ENCODE measurements at places on chromosomes 1 and 21.

GRCh38 chr21:46639489-46640386 lies 4.3 kb downstream of the PRMT2 start:
- peak; percentile 45 for DNase-seq

- DNase-seq, result no peak
Observed at GRCh38 chr1:205480349-205480985, 24.0 kb upstream of the CDK18 start.

DNA sequence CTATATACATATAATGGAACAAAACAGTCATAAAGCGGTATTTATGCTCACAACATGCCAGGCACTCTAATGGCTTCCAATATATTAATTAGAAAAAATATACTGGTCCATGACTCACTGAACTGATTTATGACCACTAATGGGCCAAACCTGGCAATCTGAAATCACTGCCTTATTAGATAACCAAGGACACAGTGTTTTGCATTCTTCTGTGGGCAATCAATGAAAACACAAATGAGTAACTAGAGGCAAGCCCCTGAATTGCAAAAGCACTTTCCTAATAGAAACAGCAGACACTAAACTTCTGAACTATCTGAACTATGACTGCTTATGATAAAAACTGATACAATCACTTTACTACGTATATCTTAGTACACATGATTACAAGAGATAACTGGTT lies 3.5 kb downstream of the GCLM start:
- no peak for DNase-seq

DNA sequence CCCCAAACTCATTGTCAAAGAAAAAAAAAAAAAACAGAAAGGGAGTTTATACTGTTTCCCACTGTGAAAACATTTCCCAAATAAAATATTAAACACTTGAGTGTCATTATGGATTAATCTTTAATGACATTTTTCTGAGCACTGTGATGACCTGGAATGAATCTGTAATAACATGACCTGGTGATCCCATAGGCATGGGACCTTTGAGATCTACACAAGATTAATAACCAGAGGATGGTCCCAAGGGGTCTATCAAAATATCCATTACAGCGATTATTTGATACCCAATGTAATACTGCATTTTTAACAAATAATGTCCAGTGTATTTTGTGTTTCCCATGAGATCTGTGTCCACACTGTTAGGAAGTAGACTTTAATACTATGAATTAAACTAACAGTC lies 32.4 kb upstream of the NCAM2 start:
- no peak for DNase-seq

DNA sequence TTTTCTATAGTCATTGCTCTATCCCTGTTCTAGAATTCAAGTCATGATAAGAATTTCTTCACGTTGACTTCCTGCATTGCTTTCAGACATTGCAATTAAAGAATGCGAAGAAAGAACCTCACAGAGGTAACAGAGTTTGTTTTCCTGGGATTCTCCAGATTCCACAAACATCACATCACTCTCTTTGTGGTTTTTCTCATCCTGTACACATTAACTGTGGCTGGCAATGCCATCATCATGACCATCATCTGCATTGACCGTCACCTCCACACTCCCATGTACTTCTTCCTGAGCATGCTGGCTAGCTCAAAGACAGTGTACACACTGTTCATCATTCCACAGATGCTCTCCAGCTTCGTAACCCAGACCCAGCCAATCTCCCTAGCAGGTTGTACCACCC lies 10.6 kb downstream of the APCS start:
- DNase-seq, result no peak

DNA sequence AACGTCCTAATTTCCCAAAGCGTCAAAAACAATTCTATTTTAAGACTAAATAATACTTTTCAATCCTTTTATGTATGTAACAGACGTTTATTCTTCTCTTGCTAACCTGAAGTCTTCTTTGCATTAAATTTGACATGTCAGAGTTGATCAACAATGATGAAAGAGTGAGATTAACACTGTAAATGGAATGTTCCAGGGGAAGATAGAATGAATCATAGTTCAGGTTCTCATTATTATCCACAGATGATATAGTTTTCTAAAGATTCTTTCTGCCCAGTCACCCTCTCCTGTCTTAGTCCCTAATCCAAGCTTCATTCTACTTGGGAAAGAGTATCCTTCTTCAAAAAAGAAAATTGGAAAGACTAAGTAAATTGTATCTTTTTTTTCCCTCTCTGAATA lies 38.9 kb downstream of the SDCCAG8 start:
- DNase-seq, result no peak

GRCh38 chr1:227038401-227038800 lies 98.3 kb downstream of the COQ8A start:
- no peak for DNase-seq

DNA sequence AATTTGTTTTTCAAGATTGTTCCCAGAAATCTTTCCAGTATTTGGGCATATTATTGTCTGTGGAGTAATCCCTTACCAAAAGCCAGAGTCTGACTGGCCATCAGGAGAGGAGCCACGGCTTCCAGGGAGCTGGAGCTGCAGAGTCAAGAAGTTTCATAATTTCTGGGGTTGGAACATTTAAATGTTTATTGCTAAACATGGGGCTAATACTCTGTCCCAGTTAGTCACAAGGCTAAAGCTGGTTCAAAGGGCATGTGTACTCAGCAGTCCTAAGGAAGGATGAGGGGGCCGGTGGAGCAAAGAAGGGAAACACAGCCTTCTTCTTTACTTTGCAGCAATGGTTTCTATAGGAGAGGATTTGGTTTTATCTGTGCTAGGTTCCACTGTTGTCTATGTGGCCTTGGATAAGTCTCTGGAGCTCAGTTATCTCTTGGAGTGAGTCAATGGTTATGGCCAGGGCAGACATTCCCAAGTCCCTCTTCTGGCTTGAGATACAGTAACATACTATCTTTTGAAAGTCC lies 9.5 kb downstream of the DENND2D start:
- DNase-seq, result peak; percentile 94

GRCh38 chr1:45551684-45552083 lies 1.1 kb downstream of the AKR1A1 start:
- no peak for DNase-seq

DNA sequence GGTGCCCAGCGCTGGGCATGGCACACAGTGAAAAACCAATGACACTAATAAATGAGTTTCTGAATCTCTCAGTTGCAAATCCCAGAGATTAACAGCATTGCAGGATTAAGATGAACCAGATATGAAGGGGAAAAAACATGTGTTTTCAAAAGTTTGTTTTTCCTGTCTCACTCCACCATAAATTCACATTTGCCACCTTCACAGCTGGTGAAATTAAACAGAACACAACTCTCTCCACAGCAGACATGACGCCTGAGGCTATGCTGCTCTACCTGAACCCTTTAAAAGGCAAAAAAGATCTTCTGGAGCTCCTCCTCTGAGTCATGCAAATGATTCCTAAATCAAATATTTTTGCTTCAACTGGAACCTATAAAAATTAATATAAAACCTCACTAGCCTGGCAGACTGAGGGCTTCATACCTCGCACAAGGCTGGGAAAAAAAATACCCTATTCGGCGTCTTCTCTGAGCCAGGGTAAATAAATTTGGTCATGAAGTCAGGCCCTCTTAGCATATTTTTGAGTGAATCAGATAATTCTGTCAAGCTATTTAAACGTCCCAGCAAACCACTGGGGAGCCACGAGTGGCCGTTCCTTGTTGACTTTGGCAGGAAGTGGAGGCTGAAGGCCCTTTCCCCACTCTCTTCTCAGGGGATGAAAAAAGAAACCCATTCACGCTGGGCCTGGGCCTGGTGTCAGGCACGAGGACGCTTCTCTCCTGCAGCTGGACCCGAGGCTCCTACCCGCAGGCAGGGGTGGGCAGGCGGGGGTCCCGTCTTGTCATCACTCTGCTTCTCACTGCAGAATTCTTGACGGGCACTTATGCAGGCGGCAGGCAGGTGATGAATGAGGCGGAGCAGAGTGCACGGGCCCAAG lies 53.0 kb downstream of the DMRTB1 start:
- DNase-seq, result no peak

DNA sequence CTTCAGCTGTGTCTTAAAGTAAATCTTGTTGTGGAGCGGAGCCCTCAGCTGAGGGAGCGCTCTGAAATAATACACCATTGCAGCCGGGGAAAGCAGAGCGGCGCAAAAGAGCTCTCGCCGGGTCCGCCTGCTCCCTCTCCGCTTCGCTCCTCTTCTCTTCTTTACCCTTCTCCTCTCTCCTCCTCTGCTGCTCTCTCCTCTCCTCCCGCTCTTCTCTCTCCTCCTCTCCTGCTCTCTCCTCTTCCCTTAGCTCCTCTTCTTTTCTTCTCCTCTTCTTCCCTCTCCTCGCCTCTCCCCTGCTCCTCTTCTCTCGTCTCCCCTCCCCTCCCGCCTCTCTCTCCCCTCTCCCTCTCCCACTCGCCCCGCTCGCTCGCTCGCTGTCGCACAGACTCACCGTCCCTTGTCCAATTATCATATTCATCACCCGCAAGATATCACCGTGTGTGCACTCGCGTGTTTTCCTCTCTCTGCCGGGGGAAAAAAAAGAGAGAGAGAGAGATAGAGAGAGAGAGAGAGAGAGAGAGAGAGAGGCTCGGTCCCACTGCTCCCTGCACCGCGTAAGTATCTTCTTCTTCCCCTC lies at the start of gene PROX1:
TSS of gene PROX1 (plus strand) at position 47 of the 580 bp plus-strand sequence. CDS start 8,563 bp downstream, outside the sequence.
- DNase-seq, result no peak

GRCh38 chr21:45886610-45887026 lies 95.0 kb upstream of the COL6A1 start:
- DNase-seq, result no peak

DNA sequence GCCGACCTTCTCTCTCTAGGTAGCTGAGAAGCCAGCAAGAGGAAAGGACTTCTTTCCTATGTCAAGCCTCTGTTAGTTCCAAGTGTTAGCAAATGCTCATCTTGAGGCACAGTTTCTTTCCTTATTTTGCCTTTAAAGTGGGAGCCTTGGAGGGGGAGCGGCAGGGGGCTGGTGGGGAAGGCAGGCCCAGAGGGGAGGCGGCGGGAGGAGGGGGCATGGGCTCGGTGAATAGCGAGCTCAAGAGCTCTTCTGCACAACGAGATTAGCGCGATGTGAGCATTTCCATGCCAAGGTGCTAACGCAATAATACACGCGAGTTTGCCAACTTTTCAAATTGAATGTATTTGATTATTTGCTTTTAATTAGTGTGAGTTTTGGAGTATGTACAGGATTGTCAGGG lies 372.6 kb downstream of the RPS6KC1 start:
- no peak for DNase-seq

GRCh38 chr1:247535402-247535801 lies 838 bp downstream of the OR2C3 start:
- no peak for DNase-seq

DNA sequence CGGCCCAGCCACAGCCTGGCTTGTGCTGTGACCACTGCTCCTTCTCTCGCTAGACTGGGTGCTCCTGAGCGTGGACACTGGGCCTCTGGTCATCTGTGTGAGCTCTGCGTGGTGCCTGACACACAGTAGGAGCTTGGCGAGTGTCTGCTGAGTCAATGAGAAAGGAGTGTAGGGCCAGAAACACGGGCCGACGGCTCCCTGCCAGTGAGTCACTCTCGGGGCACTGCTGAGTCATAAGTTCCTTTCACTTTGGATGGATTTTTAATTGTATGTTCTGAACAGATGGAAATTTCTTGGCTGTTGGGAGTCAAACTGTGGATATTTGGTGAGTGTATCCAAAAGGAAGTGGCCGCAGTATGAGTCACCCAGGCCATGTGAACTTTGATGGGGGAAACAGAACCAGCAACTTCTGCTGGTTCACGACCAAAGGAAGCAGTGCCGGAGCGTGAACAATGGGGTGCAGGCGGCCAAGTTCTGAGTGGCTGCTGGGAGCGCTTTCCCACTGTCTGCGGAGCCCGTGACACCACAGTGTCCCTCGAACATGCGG lies 41.0 kb upstream of the COL18A1 start:
- peak; percentile 46 for DNase-seq

DNA sequence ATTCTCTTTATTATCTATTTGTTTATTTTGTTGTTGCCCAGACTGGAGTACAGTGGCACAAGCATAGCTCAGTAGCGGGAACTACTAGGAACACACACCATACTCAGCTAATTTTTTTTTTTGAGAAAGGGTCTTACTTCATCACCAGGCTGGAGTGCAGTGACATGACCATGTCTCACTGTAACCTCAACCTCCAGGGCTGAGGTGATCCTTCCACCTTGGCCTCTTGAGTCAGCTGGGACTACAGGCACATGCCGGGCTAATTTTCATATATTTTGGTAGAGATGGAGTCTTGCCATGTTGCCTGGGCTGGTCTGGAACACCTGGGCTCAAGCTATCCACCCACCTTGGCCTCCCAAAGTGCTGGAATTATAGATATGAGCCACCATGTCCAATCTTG lies 5.3 kb upstream of the TXNIP start:
- peak; percentile 51 for DNase-seq

- no peak for DNase-seq
Observed at GRCh38 chr1:43123031-43123430, 49.1 kb downstream of the EBNA1BP2 start.

GRCh38 chr1:70836456-70836855 lies 211.2 kb downstream of the PTGER3 start:
- no peak for DNase-seq

GRCh38 chr1:88060112-88060673 lies 623.9 kb upstream of the PKN2 start:
- no peak for DNase-seq

DNA sequence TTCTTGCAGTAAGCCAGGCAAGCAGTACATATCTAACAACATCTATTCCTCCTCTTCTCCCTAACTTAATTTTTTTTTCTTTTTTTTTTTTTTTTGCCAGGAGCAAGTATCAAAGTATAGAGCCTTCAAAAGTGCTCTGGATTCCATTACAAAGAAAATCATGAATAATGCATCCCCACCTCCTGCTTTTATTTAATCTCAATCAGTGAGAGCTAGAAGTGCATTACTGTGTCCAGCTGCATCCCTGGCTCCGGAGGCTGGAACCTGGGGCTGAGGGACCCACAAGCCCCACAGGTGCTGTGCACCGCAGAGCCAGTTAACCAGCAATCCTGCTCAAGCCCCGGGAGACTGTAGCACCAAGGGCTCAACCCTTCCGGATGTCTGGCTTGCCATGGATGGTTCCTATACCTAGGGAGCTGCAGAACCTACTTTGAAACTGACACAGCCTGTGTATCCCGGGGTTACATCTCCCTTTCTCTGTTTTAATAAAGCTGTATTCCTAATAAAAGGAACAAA lies 455.9 kb upstream of the RUNX1 start:
- DNase-seq, result no peak

DNA sequence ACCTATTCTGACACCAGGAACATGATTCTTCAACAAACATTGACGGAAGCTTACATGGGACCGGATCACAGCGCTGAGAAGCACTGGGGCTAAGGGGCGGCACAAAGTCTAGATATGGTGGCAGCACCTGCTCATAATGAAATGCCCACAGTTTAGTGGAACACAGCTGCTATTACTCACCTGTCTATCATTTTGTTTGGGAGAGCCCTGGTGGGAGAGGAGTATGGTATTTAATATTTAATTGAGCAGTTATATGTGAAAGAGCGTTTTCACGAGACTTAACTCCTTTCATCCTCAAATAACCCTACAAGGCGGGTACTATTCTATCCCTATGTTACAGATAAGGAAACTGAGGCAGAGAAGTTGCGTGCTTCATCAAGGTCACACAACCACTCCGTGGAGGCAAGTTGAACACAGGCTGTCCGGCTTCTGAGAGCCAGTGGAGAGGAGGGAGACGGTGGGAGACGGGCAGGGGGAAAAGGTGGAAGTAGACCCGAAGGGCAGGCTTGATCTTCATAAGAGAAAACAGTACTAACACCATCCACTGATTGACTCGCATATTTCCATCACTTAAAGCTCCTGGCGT lies 790 bp upstream of the TSNAX start:
- DNase-seq, result no peak

- no peak for DNase-seq
Observed at GRCh38 chr1:182157187-182157586, 95.7 kb upstream of the ZNF648 start.

GRCh38 chr1:31703431-31704270 lies at the start of gene COL16A1:
COL16A1 (minus strand) TSS chr1:31704017; CDS start chr1:31702193, 1,824 bp downstream.
- DNase-seq, result no peak

- no peak for DNase-seq
Observed at GRCh38 chr1:214901718-214902117, 180.8 kb upstream of the KCNK2 start.
